ENCODE measurements at places on chromosomes 5 and 9.

DNA sequence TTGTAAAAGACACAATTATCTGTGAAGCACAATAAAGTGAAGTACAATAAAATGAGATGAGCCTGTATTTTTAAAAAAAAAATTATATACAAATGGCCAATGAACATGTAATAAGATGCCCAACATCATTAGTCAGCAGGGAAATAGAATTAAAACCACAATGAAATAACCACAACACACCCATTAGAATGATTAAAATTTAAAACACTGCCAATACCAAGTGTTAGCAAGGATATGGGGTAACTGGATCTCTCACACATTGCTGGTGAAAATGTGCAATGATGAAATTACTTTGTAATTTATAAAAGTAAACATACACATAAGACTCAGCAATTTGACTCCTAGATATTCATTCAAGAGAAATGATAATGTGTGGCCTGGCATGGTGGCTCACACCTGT lies 62.8 kb downstream of the SHOC1 start:
- DNase-seq = peak; percentile 55

DNA sequence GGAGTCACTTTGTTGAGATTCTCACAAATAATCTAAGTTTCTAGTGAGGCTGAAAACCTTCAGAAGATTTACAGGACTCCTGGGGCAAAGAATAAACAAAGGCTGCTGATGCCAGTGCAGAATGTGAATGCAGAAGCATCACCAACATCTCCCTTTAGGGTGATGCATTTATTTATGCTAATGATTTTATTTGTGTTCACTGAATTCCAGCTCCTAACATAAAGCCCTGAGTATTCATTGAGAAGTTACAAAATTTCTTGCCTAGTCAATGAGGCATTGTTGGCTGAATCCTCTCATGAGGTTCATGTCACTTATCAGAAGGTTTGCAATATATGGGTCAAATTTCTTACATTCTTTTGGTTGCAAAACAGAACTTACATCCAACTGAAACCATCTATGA lies 70.0 kb downstream of the GRIN3A start:
- DNase-seq = no peak

GRCh38 chr5:120088412-120088811 lies 375.7 kb upstream of the PRR16 start:
- no peak for DNase-seq

DNA sequence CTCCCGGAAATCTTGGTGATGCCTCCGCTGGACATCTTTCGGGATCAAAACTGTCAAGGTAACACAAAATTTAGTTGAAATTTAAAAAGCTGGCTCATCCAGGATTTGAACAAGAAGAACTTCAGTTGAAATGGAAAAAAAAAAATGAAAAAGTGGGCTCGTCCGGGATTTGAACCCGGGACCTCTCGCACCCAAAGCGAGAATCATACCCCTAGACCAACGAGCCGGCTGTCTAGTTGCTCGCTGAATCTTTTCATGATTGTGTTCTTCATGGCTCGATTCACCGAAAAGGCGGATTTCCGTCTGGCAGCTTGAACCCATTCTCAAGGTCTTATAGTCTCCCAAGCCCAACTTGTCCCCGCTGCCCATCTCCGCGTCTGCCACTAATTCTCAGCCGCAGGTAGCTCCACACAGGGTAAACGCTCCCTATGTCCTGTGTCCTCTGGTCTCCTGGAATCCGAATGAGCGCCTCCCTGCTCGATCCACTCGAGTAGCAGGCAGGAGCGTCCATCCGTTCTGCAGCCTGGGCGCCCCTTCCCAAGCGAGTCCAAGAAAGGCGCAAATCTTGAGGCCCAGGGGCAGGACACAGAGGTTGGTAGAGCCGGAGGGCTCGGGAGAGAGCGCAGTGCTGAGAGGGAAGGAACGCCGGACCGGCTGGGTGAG lies 16.2 kb downstream of the TRIM7 start:
- DNase-seq = peak; percentile 74

- no peak for DNase-seq
Measured at GRCh38 chr9:91805031-91805430, 145.0 kb downstream of the ROR2 start.

DNA sequence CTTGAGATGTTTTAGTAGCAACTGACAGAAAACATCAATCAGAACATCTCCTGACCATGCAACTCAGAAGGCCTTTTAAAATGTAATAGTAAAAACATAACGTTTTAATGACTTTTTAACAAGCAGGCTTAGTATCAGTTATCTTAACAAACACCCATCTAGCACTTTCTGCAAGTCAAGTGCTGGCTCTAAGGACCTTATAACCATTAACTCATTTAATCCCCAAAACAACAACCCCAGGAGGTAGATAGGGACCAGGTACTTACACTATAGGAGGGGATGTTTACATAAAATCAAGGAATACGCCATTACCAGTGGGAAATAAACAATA lies 41.8 kb downstream of the ROR2 start:
- DNase-seq = no peak

DNA sequence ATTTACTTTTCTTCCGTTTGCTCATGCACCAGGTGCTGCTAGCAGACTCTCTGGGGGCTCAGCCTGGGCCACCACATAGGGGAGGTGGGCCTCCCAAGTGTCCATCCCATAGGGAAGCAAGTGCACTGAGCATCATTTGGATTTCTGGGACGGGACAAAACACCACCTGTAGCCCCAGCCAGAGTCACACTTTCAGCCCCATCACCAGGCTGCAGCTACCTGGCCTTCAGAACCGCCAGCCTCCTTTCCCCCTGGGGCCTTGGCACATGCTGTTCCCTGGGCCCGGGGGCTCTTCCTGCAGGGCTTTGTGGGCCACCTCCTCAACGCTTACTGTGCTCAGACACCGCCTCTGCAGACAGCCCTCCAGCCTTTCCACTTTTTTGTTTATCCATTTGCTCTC lies 19.6 kb upstream of the SUSD3 start:
- DNase-seq = no peak

- DNase-seq = no peak
Measured at GRCh38 chr5:169303119-169303515, 2.2 kb upstream of the SLIT3 start.

GRCh38 chr5:133267601-133268000 lies 215.8 kb downstream of the HSPA4 start:
- DNase-seq = no peak

DNA sequence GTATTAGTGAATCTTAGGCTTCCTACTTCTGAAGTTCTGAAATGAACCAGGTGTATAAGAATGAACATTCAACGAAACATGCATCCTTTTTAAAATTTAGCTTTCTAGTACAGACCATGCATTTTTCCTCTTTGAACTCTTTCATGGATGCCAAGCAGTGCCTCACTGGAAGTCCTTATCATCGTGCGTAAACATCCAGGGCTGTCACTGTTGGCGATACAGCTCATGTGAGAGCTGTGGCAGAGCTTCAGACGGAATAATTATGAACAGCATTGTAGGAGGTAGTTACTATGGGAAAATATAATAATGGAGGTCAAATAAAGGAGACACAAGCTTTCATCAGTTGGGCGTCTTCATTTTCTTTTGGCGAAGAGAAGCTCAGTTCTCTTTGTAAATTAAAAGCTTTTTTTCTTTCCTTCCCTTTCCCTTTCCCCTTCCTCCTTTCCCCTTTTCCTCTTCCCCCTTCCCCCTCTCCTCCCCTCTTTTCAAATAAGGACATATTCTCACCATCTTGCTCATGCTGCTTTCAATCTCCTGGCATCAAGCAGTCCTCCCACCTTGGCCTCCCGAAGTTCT lies 167.3 kb downstream of the KDM4C start:
- no peak for DNase-seq

- DNase-seq = no peak
Measured at GRCh38 chr9:105458404-105458803, 10.6 kb downstream of the FSD1L start.

- peak; percentile 6 for DNase-seq
Measured at GRCh38 chr5:8981496-8981895, 564.4 kb downstream of the SEMA5A start.

- DNase-seq = no peak
Measured at GRCh38 chr5:91022518-91022917, 360.6 kb downstream of the ARRDC3 start.

GRCh38 chr5:167346461-167346860 lies 945.0 kb upstream of the WWC1 start:
- no peak for DNase-seq

- no peak for DNase-seq
Measured at GRCh38 chr9:111253742-111254437, 76.1 kb downstream of the OR2K2 start.

DNA sequence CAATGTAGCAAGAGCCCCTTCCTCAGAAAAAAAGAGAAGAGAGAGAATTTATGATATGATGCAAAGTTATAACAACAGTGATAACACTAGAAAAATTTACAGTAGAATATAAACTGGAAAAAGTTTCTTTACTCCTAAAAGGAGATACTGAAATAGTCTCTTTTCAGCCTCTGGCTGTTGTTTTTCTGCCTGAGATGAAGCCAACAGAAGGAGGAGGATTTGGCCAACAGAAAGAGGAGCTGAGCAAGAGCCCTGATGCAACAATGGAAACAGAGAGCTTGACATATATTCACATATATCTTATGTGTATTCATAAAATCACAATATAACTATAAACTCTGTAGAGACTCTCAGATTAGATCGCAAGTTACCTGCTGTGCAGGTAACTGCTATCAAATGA lies 109.1 kb downstream of the INIP start:
- no peak for DNase-seq

GRCh38 chr5:175460126-175460525 lies 16.1 kb upstream of the DRD1 start:
- peak; percentile 12 for DNase-seq

GRCh38 chr5:54249210-54250028 lies 61.0 kb downstream of the ARL15 start:
- peak; percentile 63 for DNase-seq

GRCh38 chr5:96885518-96886338 lies 9.4 kb downstream of the ERAP2 start:
- DNase-seq = no peak

GRCh38 chr5:116475338-116475737 lies 99.3 kb downstream of the SEMA6A start:
- no peak for DNase-seq

- DNase-seq = no peak
Measured at GRCh38 chr5:142175039-142175438, 66.5 kb downstream of the NDFIP1 start.

GRCh38 chr5:171315386-171315891 lies 6.4 kb downstream of the TLX3 start:
- DNase-seq = no peak

DNA sequence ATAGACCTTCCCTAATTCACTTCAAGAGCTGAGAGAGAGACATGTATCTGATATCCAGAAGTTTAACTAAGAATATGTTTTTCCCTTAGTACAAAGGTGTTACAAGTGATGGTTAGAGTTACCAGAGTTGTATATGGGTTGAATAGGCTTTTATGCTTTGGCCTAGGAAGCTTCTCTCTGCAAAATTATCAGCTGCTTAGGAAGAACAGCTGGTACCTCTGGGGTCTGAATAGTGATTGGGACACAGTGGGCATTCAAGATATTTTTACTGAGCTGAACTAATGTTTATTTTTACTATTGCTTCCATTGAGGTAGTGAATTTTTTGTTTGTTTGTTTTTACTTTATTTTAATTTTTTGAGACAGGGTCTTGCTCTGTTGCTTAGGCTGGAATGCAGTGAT lies 67.6 kb upstream of the BASP1 start:
- no peak for DNase-seq

- peak; percentile 88 for DNase-seq
Measured at GRCh38 chr9:107749787-107750444, 260.3 kb upstream of the KLF4 start.

DNA sequence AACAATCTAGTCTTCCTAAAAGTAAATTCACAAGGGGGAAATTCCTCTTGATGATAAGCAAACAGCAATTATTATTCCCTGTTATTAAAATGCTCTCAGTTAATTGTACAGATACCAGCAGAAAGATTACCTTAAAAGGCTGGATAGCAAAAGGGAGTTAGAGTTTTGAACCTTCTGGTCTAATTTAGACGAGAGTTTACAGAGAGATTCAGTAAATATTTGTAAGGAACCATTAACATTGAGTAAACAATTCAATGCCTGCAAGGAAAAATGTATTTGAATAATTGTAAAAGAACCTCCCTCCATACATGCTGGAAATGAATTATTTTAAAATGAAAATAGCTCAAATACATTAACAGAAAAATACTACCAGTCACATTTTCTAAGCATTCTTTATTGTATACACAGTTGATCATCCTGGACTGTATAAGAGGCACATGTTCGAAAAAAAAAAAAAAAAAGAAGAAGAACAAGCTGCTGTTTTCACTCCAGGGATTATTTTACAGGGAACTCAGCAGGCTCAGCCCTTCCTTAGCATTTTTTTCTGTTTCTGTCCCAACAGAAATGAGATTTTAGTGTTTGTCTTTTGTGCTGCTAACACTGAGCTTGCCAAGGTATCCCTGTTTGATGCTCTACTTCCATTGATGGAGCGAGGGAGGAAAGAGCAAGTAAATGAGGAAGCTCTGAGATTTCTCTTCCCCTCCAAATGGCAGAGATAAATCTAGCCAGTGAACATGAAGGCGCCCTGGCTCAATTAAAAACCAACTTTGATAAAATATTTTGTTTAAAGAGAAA lies 141.1 kb downstream of the ENC1 start:
- no peak for DNase-seq

GRCh38 chr5:68378204-68378820 lies 162.8 kb downstream of the PIK3R1 start:
- DNase-seq = no peak

GRCh38 chr5:34034534-34035327 lies 8.3 kb downstream of the C1QTNF3 start:
- no peak for DNase-seq

DNA sequence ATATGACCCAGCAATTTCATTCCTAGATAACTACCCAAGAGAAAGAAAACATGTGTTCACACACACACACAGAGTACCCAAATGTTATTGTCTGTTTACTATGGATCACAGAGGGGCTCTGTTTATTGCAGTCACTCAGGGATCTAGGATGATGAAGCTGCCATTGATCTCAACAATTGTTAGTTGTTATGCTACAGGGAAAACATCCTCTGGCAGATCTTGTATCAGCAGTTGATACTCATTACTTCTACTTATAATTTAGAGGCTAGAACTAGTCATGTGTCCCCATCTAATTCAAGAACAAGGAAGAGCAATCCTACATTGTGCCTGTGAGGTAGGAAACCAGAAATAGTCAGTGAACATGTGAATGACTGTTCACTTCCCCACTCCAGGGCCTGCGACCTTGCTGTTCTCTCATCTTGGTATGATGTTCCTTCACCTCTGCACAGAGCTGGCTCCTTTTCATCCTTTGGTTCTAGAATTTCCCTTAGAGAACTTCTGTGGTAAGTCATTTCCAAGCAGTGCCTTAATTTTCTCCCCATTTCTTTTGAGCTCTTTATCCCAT lies 30.3 kb downstream of the NMUR2 start:
- DNase-seq = no peak

GRCh38 chr5:31913808-31914207 lies 260.3 kb downstream of the GOLPH3 start:
- no peak for DNase-seq

GRCh38 chr5:72070529-72070928 lies 36.7 kb upstream of the MAP1B start:
- no peak for DNase-seq

GRCh38 chr5:172953776-172954675 lies 5.2 kb upstream of the RPL26L1 start:
- peak; percentile 98 for DNase-seq

- no peak for DNase-seq
Measured at GRCh38 chr5:88724201-88724600, 158.8 kb downstream of the MEF2C start.

GRCh38 chr5:39020458-39020857 lies 53.7 kb downstream of the RICTOR start:
- no peak for DNase-seq

GRCh38 chr9:94586316-94586715 lies 7.3 kb downstream of the FBP2 start:
- no peak for DNase-seq

Data from fibroblast of skin of right biceps (primary cell).